Melanocyte of skin (primary cell): ENCODE measurements at places on chromosomes 2 and 18. TPM values are rescaled to one million over a fixed set of nuclear protein-coding genes. Genes with fewer than 3 reads are reported as not detected.

AMER3 gene
- total RNA-seq, result not detected in 2 replicates

REG1B gene
- total RNA-seq, result not detected in 2 replicates

SCG2 gene
- total RNA-seq, result 2.8 and 7.3 TPM in 2 replicates

COLEC11 gene
- 0.34 TPM in 1 of 2 replicates, not detected in the other for total RNA-seq

EPB41L3 gene
- total RNA-seq, result 140 and 159 TPM in 2 replicates

SERPINB2 gene
- total RNA-seq, result 2.2 and 6.7 TPM in 2 replicates

CERKL gene
- total RNA-seq, result under 0.01 and 0.15 TPM in 2 replicates

FAM237A gene
- total RNA-seq, result not detected in 2 replicates

GNLY gene
- not detected in 2 replicates for total RNA-seq

SCN7A gene
- not detected in 2 replicates for total RNA-seq

MPP4 gene
- total RNA-seq, result 0.15 and 0.33 TPM in 2 replicates

TCF7L1 gene
- 2.8 and 5.1 TPM in 2 replicates for total RNA-seq

GREB1 gene
- 50.9 and 53.3 TPM in 2 replicates for total RNA-seq

MEP1B gene
- not detected in 2 replicates for total RNA-seq

DTNA gene
- total RNA-seq, result 10.7 and 17.4 TPM in 2 replicates

WIPF1 gene
- 18.9 and 24.0 TPM in 2 replicates for total RNA-seq

SPATA3 gene
- total RNA-seq, result not detected in 2 replicates

FNDC4 gene
- total RNA-seq, result 2.1 and 4.4 TPM in 2 replicates

RAX gene
- not detected in 2 replicates for total RNA-seq

KCNK3 gene
- total RNA-seq, result 0.33 TPM in 1 of 2 replicates, not detected in the other

C1QL2 gene
- total RNA-seq, result not detected in 2 replicates
